ENCODE measurements at places on chromosomes 1 and 21.
A peak's percentile ranks its signal among the peaks of the same experiment; 100 is the strongest.

GRCh38 chr1:189022015-189022414 is 1455.6 kb downstream of the BRINP3 start:
- no peak for DNase-seq

DNA sequence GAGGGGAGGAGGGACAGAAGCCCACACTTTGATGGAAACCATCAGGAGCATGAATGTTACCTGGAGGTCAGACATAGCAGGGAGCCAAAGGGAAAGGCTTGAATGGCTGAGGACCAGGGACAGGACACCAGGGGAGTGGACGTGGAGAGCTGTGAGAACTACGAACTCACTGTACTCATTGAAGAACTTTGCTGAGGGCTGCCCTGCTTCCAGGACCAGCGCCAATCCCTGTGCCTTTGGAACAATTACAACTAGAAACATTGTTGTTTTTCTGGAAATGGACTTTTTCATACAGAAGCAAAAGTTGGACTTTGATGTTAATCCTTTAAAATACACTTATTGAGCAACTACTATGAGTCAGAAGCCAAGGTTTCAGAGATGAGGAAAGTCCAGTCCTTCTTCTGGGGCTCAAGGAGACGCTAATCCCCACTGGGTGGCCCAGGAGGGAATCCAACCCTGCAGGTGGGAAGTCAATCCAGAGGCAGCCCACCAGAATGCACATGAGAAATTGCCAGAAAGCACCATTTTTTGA is 12.9 kb downstream of the TSPAN2 start:
- no peak for DNase-seq

GRCh38 chr1:52601991-52602855 is at the start of gene GPX7:
Gene GPX7 (plus strand): TSS chr1:52602371. CDS start chr1:52602410, 39 bp downstream.
- DNase-seq: peak; percentile 79

DNA sequence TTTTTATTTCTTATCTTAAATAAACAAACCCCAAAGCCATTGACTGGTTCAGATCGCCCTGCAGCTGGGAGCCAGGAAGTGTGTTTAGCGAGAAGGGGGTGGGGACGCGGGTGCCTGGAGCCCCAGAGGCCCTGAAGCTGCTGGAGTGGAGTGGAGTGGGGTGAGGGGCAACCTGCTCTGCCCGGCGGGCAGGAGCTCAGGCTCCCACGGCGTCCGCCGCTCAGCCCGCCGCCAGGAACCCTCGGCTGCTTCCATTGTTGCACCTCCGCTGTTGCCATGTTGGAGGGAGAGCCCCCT is 673 bp downstream of the PIK3C2B start:
- peak; percentile 80 for DNase-seq

DNA sequence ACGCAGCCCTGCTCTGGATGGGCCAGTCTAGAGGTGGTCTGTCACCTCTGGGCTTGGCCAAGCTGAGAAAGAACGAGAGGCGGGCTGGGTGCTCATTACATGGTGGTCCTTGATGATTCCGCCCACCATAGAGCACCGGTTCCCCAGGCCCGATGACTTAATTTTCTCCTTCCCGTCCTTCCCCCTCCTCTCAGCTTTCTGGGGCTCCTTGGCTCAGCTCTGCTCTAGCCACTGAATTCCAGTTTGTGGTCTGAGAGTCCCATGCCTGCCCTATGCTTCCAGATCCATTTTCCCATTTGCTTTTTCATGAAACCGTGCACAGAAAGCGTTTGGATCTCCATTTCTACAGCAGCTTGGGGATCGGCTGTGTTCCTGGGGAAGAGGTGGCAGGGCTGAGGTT is 318.5 kb upstream of the C1orf174 start:
- no peak for DNase-seq

- DNase-seq: no peak
Measured at GRCh38 chr1:36269408-36269838, 36.7 kb upstream of the SH3D21 start.

DNA sequence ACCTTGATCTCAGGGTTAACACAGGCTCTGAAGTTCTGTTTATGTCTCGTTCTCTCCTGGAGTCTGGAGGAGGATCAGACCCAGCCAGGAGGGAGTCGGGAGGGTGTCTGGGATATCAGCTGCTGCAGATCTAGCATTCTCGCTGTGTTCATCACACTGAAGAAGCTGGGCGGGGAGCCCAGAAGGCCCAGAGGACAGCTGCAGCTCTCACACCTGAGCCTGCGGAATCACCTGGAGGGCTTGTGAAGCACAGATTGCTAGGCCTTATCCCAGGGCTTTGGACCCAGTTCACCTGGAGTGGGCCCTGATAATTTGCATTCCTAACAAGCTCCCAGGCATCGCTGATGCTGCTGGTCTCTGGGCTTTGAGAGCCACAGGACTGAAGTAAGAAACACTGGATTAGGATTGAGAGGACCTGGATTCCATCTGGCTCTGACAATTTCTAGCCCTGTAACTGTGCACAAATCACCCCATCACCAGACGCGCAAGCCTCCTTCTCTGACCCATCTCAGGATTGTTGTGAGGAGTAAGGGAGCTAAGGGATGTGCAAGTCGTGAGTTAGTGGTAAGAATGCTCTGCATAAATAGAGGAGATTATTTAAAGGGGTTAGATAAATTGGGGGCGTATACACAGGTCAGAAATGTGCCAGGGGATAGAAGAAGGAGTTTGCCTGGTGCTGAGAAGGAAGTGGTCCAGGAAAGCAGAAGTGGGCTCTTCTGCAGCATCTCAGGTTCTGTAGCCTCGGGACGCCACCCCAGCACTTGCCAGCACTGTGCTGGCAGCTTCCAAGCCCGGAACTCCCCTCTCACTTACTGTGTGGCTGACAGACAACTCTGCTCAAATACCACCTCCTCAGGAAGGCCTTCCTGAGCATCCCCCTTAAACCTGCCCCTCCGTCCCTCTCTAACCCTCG is 19.1 kb downstream of the ABCA4 start:
- no peak for DNase-seq

DNA sequence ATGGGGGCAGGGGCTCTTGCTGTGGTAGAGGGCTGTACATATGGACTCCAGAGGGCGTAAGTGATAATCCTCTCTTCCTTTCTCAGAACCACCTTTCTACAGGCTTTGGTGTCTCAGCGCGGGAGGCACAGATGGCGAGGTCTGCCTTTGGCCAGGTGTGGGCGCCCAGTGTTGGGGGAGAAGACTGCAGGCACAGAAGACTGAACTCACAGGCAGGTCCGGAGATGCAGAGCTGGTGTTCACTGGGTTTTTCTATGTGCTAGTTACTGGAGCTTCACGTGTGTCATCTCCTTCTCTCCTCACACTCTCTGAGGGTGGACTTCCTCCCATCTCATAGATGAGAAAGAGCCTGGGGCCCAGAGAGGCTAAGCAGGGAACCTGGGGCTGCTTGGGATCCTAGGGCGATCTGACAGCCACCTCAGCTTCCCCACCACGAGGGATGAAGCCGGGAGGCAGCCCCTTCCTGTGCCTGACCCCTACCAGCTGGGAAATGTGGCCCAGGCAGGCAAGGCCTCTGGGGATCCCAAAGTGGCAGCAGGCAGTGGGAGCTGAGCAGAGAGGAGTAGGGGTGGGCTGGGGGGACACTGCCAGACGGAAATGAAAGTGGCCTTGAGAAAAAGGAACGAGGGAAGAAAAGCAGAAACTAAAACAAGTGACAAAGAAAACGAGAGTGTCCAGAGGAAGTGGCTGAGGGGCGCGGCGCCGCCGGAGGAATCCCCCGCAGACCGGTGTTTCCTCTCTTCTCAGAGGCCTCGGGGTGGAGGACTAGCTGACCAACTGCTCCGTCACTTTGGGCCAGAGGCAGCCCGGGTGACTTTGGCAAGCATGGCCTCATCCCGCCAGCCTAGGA is 191.6 kb downstream of the HIVEP3 start:
- no peak for DNase-seq

- no peak for DNase-seq
Measured at GRCh38 chr1:100431954-100432353, 79.6 kb downstream of the CDC14A start.

GRCh38 chr21:26457817-26458216 is 115.3 kb downstream of the CYYR1 start:
- DNase-seq: no peak

DNA sequence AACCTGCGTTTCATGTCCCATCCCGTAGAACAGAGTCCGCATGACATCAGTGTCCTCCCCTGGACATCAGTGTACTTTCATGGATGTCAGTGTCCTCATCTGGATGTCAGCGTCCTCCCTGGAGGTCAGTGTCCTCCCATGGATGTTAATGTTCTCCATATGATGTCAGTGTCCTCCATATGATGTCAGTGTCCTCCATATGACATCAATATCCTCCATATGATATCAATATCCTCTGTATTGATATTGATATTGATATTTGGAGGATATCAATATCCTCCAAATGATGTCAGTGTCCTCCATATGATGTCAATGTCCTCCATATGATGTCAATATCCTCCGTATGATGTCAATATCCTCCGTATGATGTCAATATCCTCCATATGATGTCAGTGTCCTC is 284.9 kb downstream of the AJAP1 start:
- DNase-seq: no peak

- no peak for DNase-seq
Measured at GRCh38 chr1:27489501-27489972, 430 bp downstream of the WASF2 start.

GRCh38 chr1:95653618-95654017 is 419.6 kb downstream of the RWDD3 start:
- DNase-seq: no peak

- no peak for DNase-seq
Measured at GRCh38 chr1:235920596-235921375, 54.1 kb upstream of the LYST start.

DNA sequence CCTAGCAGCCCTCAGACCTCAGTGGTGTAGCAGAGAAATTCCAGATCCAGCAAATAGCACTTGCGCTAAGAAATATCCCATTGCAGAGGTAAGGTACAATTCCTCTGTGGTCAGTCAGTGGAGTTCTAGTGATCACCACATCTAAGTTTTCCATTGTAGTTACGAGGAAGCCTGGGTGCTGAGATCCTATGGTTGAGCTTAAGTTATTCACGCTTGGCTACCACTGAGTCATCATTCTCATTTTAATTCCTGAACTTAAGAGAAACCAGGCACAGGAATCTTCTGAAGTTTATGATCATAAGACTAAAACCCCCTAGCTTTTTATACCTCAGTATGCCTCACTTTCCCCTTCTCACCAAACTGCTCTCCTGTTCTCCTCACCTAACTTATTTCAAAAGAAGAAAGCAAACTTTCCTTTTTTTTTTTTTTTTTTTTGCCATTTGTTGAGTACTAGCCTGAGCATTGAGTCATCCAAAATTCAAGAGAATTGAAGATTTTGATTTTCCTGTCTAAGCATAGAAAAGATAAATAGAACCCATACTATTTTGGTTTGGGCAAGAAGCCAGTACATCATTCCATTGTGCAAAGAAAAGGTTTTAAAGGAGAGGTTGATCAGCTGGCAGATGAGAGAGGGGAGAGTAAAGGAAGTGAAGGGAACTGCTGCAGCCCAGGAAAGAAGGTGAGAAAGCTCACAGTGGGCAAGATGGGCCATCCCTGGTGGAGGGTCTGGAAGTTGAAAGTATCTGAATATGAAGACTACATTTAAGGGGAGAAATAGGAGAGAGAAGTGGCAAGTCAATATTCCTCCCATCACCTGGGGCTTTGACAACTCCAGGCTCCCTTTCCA is 39.9 kb downstream of the SERBP1 start:
- no peak for DNase-seq

- no peak for DNase-seq
Measured at GRCh38 chr1:216820345-216820744, 97.1 kb upstream of the ESRRG start.

All from kidney (tissue), 22 donors.